ENCODE measurements at places on chromosomes 3 and 15. TPM values are rescaled to one million over a fixed set of nuclear protein-coding genes. Genes with fewer than 3 reads are reported as not detected.

Gene CLRN1
- total RNA-seq: not detected

Gene BRK1
- 149 TPM for total RNA-seq

Gene COLQ
- total RNA-seq: 0.09 TPM

Gene IREB2
- 13.8 TPM for total RNA-seq

Gene GJD2
- not detected for total RNA-seq

Gene ZBBX
- total RNA-seq: not detected

Gene NGLY1
- 24.0 TPM for total RNA-seq

Gene SKOR1
- under 0.01 TPM for total RNA-seq

Gene SEMA6D
- 4.8 TPM for total RNA-seq

Gene MED12L
- 0.26 TPM for total RNA-seq

Gene DLEC1
- total RNA-seq: 0.12 TPM

Gene RYR3
- total RNA-seq: not detected

Gene GRIP2
- 0.17 TPM for total RNA-seq

Gene TMC3
- total RNA-seq: under 0.01 TPM

Gene CAPN7
- 22.2 TPM for total RNA-seq

Gene GOLGA8J
- total RNA-seq: not detected

Gene NAALADL2
- 2.6 TPM for total RNA-seq
